ENCODE measurements at places on chromosomes 2 and 18. TPM values are rescaled to one million over a fixed set of nuclear protein-coding genes. Genes with fewer than 3 reads are reported as not detected.

Gene UGT1A1
- not detected for total RNA-seq

Gene PLA2R1
- 8.3 TPM for total RNA-seq

Gene FEV
- not detected for total RNA-seq

Gene DNAJC5G
- total RNA-seq = not detected

Gene ABHD1
- 0.26 TPM for total RNA-seq

Gene SCN3A
- total RNA-seq = 0.33 TPM

Gene SPAST
- total RNA-seq = 22.6 TPM

Gene UGT1A4
- not detected for total RNA-seq

Gene CXCR1
- total RNA-seq = not detected

Gene SPC25
- not detected for total RNA-seq

Gene PKDCC
- 63.9 TPM for total RNA-seq

Gene EML4
- 49.5 TPM for total RNA-seq

Gene PREPL
- 67.2 TPM for total RNA-seq

Gene TTC32
- 5.6 TPM for total RNA-seq

Gene ID2
- total RNA-seq = 150 TPM

Gene GPAT2
- 3.9 TPM for total RNA-seq

Gene MYO5B
- under 0.01 TPM for total RNA-seq

Gene TDRD15
- not detected for total RNA-seq

Gene CHRNG
- not detected for total RNA-seq

Gene DIS3L2
- total RNA-seq = 15.2 TPM

Gene CERS6
- total RNA-seq = 16.5 TPM

Gene LBX2
- 3.0 TPM for total RNA-seq

Gene NGEF
- under 0.01 TPM for total RNA-seq

Gene EPHA4
- 12.8 TPM for total RNA-seq

Gene RGPD3
- total RNA-seq = 0.17 TPM

Gene L3MBTL4
- total RNA-seq = 1.3 TPM

Gene TBR1
- total RNA-seq = not detected

Gene CCDC141
- 0.17 TPM for total RNA-seq

Gene ANKZF1
- total RNA-seq = 32.7 TPM

Gene RHOB
- 171 TPM for total RNA-seq

Gene REEP1
- not detected for total RNA-seq

Gene LMAN2L
- 27.0 TPM for total RNA-seq

Gene RAMP1
- total RNA-seq = 16.4 TPM

Gene FHOD3
- 3.1 TPM for total RNA-seq

Gene VSNL1
- total RNA-seq = 1.2 TPM

Gene ANO7
- total RNA-seq = 0.50 TPM

Gene LIPG
- 0.50 TPM for total RNA-seq

Gene C1QL2
- not detected for total RNA-seq

Gene EN1
- total RNA-seq = under 0.01 TPM

Gene CAPN14
- 0.17 TPM for total RNA-seq

Gene PMAIP1
- 29.8 TPM for total RNA-seq

Gene FOXD4L1
- 0.17 TPM for total RNA-seq

Gene HAAO
- total RNA-seq = 2.8 TPM

Gene BMP10
- total RNA-seq = not detected

Gene EDAR
- total RNA-seq = not detected

Gene RGPD8
- total RNA-seq = 9.5 TPM

Gene RTKN
- 11.8 TPM for total RNA-seq

Gene ADD2
- 2.5 TPM for total RNA-seq

Gene TNFRSF11A
- 0.66 TPM for total RNA-seq

Gene DSG1
- not detected for total RNA-seq

Gene OR6B3
- total RNA-seq = not detected

Gene SP100
- 93.0 TPM for total RNA-seq

Gene UGT1A6
- not detected for total RNA-seq

Gene CCBE1
- 60.9 TPM for total RNA-seq

Gene DAPL1
- total RNA-seq = not detected

Gene CNRIP1
- total RNA-seq = 39.8 TPM

Gene ARHGAP28
- total RNA-seq = 27.2 TPM

Gene EFR3B
- 0.51 TPM for total RNA-seq

Gene CCDC142
- total RNA-seq = 21.3 TPM
